ENCODE measurements at places on chromosomes 6 and 20.

- DNase-seq: no peak
These were observed 49.8 kb upstream of the MOCS1 start for GRCh38 chr6:39984051-39984450.

DNA sequence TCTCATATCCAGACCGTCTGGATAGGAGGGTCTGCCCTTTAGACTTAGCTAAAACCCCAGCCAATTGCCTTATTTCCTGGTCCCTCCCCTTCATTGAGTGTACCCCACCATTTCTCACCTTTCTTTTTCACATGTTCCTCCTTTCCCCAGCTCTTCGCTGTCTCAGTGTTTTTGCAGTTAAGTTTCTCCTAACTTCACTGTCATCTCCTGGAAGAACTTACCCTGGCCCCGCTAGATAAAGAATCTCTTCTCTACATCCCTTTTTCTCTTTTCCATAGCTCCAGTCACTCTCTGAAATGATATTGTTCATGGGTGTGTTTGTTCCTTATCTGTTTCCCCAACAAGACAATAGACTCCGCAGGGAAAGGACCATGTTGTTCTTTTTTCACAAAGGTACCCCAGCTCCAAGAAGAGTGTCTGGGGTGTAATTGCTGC lies 208.8 kb downstream of the TSHZ2 start:
- DNase-seq: no peak

DNA sequence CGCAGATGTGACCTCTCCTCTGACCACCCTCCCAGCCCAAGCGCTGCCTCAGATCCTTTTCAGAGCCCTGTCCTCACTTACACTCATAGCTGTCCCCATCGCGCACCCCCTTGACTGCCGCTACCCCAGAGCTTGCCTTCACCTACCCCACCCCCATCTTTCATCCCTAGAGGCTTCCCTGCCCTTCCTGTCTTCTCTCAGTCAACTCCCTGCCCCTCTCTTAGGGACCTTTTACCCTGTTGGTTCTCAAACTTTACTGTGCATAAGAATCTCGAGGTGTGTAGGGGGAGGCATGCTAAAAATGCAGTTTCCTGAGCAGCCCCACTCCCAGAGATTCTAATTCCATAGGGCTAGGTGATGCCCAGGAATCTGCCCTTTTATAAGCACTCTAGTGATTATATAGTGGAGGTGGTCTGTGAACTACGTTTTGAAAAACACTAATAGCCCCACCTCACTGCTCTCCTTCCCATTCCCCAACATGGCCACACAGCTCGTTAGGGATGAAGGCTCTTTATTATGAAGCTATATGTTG lies 725 bp downstream of the TM9SF4 start:
- DNase-seq: no peak

DNA sequence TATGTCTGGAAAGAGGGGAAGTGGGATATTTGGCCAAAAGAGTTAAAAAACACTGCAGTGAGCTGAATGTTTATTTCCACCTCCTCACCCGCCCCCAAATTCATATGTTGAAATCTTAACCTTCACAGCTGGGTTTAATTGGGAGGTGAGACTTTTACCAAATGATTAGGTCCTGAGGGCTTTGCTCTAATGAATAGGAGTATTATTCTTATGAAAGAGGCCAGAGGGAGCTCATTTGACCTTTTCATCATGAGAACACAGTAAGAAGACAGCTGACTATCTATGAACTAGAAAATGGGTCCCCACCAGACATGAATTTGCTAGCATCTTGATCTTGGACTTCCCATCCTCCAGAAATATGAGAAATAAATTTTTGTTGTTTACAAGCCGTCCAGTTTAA lies 1028.9 kb downstream of the PHF3 start:
- DNase-seq: no peak

GRCh38 chr6:4953440-4953839 lies 50.4 kb downstream of the RPP40 start:
- DNase-seq: no peak

- no peak for DNase-seq
These were observed 82.7 kb downstream of the DLL1 start for GRCh38 chr6:170208182-170208601.

- no peak for DNase-seq
These were observed 325.0 kb downstream of the CDH4 start for GRCh38 chr20:61577065-61577464.

- DNase-seq: no peak
These were observed 1.3 kb upstream of the CTCFL start for GRCh38 chr20:57526087-57526884.

- DNase-seq: no peak
These were observed 362.2 kb upstream of the IRAK1BP1 start for GRCh38 chr6:78505178-78505577.

GRCh38 chr6:24797596-24798216 lies 1.0 kb downstream of the ARMH2 start:
- no peak for DNase-seq

DNA sequence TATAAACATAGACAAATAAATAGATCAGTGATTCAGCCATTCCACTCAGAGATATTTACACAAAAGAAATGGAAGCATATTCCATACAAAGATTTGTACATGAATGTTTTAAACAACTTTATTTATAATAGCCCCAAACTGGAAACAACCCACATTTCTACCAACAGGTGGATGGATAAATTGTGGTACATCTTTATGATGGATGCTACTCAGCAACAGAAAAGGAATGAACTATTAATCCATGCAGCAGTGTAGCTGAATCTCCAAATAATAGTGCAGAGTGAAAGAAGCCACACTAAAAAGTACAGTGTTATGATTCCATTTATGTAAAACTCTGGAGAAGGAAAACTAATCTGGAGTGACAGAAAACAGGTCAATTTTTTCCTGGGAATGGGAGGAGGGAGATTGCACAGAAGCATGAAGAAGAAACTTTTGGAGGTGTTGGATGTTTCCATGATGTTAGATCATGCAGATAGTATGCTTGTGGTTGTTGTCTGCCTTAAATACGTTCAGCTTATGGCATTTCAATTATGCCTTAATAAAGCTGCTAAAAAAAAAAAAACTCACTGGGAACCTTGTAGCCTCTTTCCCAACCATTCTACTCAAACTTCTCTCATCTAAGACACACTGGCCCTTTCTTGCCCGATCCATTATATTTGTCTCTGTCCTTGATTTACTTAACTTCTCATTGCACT lies 100.9 kb downstream of the PPP1R14C start:
- DNase-seq: no peak

DNA sequence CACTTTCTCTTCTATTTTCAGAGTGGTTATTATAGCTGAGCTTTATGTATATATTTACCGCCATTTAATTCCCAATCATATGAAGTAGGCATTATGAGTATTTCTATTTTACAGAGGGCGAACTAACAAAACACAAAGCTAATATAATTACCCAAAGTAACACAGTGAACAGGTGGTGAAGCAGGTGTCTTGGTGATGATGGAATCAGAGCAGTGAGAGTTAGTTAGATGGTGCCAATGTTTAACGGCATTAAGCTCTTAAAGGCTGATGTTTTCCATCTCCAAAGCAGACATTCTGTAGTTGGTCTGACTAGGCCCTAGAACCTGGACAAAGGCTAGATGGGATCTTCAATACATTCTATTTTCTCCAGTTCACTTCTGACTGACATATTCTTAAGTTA lies 551.1 kb upstream of the SYNCRIP start:
- no peak for DNase-seq

- DNase-seq: no peak
These were observed 47.2 kb downstream of the QKI start for GRCh38 chr6:163461696-163462095.

- no peak for DNase-seq
These were observed 286.5 kb upstream of the NT5E start for GRCh38 chr6:85163156-85164080.

- DNase-seq: no peak
These were observed 1.4 kb downstream of the MDGA1 start for GRCh38 chr6:37696220-37696840.

GRCh38 chr6:93365445-93365844 lies 53.9 kb downstream of the EPHA7 start:
- no peak for DNase-seq

DNA sequence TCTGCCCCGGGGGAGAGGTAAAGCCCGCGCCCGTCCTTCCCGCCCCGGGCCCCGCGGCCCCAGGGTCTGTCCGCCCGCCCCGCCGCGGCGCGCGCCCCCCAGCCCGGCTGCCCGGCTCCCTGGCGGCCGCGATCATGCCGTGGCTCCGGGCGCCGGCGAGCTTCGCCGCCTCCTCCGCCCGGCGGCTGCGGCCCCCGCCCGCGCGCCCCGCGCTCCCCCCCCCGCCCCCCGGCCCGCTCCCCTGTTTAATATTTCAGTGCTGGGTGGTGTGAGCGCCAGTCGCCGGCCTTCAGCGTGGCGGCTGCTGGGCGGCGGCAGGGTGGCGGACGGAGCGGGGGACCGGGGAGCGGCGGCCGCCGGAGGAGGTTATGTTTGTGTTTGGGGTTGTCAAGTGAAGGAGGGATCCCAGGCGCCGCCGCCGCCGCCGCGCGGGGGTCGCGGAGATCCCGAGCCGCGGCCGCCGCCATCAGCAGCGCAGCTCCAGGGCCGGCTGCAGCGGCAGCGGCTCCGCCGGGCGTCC lies at the start of gene HIVEP1:
Gene HIVEP1 (plus strand): TSS at position 275 of the 520 bp plus-strand sequence. CDS start 3,317 bp downstream, outside the sequence.
- DNase-seq: no peak

DNA sequence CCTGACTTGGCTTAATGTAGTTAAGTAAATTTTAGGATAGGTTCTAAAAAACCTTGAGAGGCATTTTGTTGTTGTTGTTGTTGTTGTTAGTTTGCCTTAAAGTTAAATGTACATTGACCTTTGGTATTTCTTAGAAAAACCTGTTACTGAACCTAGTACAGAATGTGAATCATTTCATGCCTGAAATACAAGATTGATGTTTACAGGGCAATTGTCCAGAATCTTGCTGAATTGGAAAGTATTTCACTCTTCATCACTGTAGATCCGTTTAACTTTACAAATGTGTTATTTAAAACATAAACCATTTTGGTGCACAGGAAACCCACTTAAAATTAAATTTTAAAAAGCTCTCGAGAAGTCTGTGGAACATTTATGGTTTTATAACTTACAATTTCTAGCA lies 75.0 kb downstream of the CEP57L1 start:
- DNase-seq: no peak

DNA sequence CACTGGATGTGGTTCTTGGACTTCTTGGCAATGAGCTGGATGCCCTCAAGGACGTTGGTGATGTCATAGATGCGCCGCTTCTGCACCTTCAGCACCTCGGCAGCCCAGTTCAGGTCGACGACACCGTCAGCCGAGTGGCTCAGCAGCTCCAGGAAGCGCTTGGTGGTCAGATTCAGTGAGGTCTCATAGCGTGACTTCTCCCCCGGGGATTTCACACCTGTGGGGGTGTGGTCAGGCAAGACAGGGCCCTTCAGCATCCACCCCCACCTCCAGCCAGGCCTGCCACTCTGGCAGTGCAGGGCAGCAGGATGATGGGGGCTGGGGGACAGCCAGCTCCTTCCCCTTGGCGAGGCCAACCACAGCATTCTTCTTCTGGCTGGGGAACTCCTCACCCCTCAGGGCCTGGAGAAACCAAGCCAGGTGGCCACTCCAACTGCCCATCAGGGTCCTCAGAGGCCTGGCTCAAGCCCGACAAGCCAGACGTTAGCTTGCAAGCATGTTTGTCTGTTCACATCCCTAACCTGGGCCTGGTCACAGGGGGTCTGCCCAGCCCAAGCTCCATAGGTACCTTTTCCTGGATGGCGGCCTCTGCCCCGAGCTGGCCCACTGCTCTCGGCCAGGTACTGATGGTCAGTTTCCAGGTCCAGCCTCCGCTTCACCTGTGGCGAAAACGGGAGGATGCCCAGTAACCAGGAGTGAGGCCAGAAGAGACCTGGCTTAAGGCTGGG lies 5.7 kb upstream of the NECAB3 start:
- no peak for DNase-seq

- DNase-seq: no peak
These were observed 41.6 kb downstream of the NFATC2 start for GRCh38 chr20:51500936-51501335.

Data from NCI-H2029 treated with DMSO at 0.1 percent for 48 hours (cell line).